Left ventricle myocardium inferior (tissue), 1 donor: ENCODE measurements at places on chromosomes 11 and 22. TPM values are rescaled to one million over a fixed set of nuclear protein-coding genes. Genes with fewer than 3 reads are reported as not detected.

The PRG3 gene
- total RNA-seq = not detected

DNA sequence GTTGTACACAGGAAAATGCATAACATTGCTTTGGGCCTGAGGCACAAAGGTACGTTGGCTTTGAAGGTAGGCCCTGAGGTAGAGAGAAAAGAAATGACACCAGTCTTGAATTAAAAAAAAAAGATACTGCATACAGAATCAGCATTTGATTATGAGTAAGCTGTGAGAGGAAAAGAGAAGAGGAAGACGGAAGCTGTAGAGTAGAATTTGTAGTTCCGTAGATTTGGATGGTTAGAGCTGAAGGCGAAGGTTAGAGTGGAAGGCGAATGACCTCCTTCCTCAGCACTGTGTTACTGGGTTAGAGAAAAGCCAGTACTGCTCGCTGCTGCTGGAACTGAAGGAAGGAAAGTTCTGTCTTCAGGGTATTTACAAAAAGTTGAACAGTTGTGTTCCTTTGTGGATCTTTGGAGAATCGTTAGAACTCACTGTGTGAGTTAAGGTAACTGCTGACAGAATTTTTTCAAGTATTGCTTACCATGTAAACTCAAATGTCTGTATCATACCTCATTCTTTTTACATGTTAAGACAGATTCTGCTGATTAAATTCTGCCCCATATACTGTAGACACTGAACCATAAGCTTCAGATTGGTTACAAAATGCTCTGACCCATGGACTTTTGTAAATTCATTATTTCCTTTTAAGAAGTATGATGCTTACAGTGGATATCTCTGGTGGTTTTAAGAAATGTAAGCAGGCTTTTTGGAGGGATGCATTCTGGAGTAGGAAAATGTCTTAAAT, 50.2 kb downstream of the MCAM start:
- H3K4me1 ChIP-seq = peaks cover 28% of the 10 kb centered on the region
- DNase-seq = no peak
- no peak overlapping the region for H3K27ac ChIP-seq
- H3K4me3 ChIP-seq = no peak overlapping the region
- no peaks in the 10 kb centered on the region for H3K27me3 ChIP-seq
- H3K36me3 ChIP-seq = no peaks in the 10 kb centered on the region

DNA sequence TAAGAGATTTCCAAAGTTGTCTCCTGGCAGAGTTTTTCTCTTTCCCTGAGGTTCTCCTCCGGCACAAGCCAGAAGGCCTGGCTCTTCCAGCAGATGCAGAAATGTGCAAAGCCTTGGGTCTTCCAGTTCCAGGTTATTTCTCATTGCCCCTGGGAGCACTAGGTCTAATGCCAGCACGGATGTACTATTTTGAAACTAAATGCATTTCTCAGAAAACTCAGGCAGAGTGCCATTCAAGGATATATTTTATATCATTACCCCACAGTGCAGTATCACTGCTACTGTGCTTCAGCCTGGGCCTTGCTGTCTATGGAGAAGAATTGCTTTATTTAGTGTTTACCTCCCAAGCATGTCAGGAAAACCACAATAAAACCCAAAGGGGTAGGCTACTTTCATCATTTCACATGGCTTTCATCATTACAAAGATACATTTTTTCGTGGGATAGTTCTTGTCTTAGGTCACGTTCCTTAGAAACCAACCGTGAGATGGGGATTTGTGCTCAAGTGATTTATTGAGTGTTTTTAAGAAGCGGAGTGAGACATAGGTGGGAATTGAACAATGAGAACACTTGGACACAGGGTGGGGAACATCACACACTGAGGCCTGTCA, 22.4 kb upstream of the FZD4 start:
- H3K27me3 ChIP-seq = no peaks in the 10 kb centered on the region
- no peak overlapping the region for H3K4me3 ChIP-seq
- no peak for DNase-seq
- peaks cover 45% of the 10 kb centered on the region for H3K4me1 ChIP-seq
- no peaks in the 10 kb centered on the region for H3K36me3 ChIP-seq

DNA sequence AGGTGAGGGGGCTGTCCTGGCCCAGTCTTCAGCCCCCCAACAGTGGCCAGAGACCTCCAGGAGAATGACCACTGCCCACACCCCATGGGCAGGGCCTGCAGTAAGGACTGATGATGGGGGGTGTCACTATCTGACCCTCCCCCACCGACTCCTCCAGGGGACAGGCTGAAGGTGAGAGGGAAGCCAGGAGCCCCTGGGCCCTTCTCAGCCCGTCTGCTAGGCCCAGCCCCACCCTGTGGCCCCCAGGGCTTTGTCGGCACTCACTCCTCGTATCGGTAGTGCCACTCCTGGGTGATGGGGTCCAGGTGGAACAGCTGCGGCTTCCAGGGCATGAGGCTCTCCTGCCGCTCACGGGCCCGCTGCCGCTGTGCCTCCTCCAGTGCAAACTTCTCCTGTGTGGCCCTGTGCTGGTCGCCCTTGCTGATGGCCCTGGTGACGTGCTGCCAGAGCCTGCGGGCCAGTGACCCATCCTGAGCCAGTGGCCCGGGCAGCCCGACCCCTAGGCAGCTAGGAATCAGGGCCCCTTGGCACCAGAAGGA, 35.4 kb upstream of the CARS1 start:
- H3K36me3 ChIP-seq = peaks cover 36% of the 10 kb centered on the region
- H3K27ac ChIP-seq = no peak overlapping the region
- no peak for DNase-seq
- H3K4me3 ChIP-seq = no peak overlapping the region

DNA sequence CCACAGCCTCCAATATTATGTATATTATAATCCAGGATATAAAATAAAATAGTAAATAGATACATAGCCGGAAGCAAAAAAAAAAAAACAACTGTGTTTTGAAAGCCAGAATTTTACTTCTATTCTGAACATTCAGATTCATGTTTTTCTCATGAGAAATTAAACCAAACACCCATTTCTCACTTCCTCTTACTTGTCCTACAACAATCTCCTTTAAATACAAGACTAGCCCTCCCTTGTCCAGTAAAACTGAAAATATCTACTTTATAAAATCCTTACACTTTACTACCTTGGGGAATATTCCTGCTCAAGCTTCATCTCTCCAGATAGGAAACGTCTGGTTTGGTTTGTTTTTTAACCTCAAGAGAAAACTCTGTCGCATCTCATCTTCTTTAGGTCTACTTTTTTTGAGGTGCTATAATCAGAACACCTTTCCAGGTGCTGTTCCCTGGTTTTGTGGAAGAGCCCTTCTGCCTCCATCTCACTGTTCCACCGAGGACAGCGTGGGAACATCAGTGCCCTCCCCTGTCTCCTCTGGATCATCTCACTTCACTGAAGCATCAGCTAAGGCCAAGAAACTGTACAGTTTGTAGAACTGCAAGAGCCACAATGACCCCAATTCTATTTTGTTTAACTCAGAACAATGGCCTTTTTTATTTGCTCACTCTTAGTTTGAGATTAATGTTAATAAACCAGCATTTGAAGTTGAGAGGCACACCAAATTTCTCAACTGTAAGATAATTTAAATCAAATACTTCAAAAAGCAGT, 82.0 kb upstream of the ARHGAP32 start:
- H3K36me3 ChIP-seq = no peaks in the 10 kb centered on the region
- no peak for DNase-seq
- H3K4me3 ChIP-seq = no peak overlapping the region
- H3K27me3 ChIP-seq = no peaks in the 10 kb centered on the region

DNA sequence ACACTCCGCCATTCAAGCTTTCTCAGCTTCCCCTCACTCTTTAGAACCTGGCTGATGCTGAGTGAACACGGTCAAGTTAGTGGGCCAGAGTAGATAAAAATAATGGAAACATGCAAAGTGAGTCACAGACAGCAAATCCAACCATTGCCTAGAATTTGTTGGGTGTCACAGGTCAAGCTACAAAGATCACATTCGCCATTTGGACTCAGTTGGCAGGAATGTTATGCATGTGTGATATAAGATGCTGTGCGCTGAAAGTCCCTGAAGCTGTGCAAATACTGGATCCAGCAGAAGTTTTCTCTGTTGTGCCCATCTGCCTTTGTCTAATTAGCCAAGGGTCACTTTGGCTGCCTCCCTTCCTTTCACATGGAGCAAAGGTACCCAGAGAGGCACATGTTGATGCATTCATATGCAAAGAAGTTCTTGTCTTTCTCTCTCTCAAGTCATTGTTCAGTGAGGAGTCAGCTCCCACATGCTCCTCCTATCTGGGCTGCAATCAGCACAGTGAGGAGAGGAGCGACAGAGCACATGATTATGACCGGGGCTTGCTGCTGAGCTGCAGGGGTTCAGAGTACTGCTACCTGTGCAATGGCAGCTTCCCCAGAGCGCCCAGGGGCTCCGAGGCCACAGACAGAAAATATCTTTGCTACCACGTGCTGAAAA, 39.7 kb downstream of the FLI1 start:
- H3K27ac ChIP-seq = peak overlapping the region; percentile 30
- DNase-seq = no peak
- no peak overlapping the region for H3K4me3 ChIP-seq
- H3K27me3 ChIP-seq = no peaks in the 10 kb centered on the region
- no peaks in the 10 kb centered on the region for H3K36me3 ChIP-seq
- H3K4me1 ChIP-seq = peaks cover 96% of the 10 kb centered on the region

- H3K27me3 ChIP-seq = peaks cover 28% of the 10 kb centered on the region
- no peak overlapping the region for H3K27ac ChIP-seq
- no peak overlapping the region for H3K4me3 ChIP-seq
These were observed 21.7 kb downstream of the TENM4 start for GRCh38 chr11:79419120-79419519.

- H3K36me3 ChIP-seq = no peaks in the 10 kb centered on the region
- peaks cover 24% of the 10 kb centered on the region for H3K4me1 ChIP-seq
- H3K4me3 ChIP-seq = no peak overlapping the region
These were observed 3.0 kb upstream of the B3GAT1 start for GRCh38 chr11:134414766-134415765.
